GM03348 (cell line): ENCODE measurements at places on chromosomes 3 and 15.

GRCh38 chr15:74176262-74177214 is 3.0 kb downstream of the ISLR start:
- no peak for DNase-seq

- no peak for DNase-seq
Measured at GRCh38 chr3:69844706-69845105, 105.4 kb downstream of the MITF start.

DNA sequence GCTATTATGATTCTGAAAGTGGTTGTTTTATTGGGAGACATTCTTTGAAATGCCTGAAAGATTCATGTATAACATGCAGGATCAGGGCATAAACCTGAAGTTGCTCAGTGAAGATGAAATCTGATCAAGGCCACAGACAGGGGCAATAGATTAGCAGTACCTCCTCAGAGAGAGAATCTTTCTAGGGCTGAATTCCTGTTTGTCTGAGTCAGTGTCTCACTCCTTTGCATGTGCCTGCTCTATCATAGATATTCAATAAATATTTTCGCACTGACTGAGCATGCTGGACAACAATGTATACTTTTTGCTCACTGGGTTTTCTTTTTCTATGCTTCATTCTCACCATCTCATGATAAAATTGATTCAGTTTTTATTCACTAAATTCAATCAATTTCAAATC is 49.8 kb upstream of the PFN2 start:
- DNase-seq, result peak; percentile 70

DNA sequence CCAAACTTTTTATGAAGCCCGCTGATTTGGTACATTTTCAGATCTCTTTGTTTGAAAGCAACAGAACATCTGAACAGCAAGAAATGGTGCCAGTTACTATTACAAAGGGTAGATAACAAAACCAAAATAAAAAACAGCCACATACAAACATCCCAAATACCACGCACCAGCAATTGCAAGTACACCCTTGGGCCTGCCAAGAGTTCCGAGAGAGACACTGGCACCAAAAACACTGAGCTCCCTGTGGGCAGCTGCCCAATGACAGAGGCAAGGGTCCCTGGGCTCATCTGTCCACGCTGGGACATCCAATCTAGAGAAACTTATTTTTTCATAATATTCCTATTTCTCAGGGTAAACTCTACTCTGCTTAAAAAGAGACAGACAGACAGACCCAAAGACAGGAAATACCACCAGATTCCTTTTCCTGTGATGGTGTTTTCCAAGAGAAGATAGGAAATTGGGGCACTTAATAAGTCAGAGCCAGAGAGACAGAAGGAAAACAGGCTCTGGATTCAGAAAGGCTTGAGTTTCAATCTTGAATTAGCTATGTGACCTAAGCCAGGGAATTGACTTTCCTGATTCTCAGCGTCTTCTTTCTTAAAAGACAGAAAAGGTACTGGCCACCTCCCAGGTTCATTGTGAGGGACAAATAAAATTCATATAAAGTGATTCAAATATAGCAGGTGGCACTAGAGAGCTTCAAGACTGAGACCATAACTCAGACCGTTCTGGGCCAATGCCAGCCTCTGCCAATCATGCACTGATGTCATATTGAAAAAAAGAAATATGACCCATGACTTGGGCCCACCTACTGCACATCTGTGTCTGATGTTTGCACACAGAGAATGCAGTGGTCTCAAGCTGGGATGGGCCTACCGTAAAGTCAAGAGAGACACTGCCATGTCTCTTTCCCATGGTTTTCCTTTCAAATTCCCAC is 61.3 kb downstream of the FOXP1 start:
- DNase-seq, result no peak

- no peak for DNase-seq
Measured at GRCh38 chr15:101810456-101810855, 1.5 kb upstream of the OR4F15 start.
